ENCODE measurements at places on chromosomes 5 and 9. TPM values are rescaled to one million over a fixed set of nuclear protein-coding genes. Genes with fewer than 3 reads are reported as not detected.

PCDHB10 gene
- total RNA-seq, result 1.1 TPM

NUTM2G gene
- not detected for total RNA-seq

HRCT1 gene
- 43.1 TPM for total RNA-seq

CYSRT1 gene
- 0.64 TPM for total RNA-seq

ST8SIA4 gene
- total RNA-seq, result 6.2 TPM

RNF130 gene
- total RNA-seq, result 32.0 TPM

NIPAL4 gene
- not detected for total RNA-seq

IGIP gene
- total RNA-seq, result 9.5 TPM

C9orf50 gene
- total RNA-seq, result not detected

PCDHGA4 gene
- 1.4 TPM for total RNA-seq
